Activated CD4-positive, alpha-beta T cell treated with anti-CD3 and anti-CD28 coated beads for 36 hours (primary cell): ENCODE measurements at places on chromosomes 13 and 19. TPM values are rescaled to one million over a fixed set of nuclear protein-coding genes. Genes with fewer than 3 reads are reported as not detected.
A peak's percentile ranks its signal among the peaks of the same experiment; 100 is the strongest.

The B3GNT3 gene
- total RNA-seq = 0.75 TPM

GRCh38 chr13:32284927-32285632 lies 30.1 kb downstream of the ZAR1L start:
- H3K27me3 ChIP-seq = no peaks in the 10 kb centered on the region
- no peaks in the 10 kb centered on the region for H3K36me3 ChIP-seq
- no peak overlapping the region for H3K4me3 ChIP-seq
- no peaks in the 10 kb centered on the region for H3K4me1 ChIP-seq
- no peak for DNase-seq

- DNase-seq = no peak
- H3K27me3 ChIP-seq = no peaks in the 10 kb centered on the region
- peaks cover 52% of the 10 kb centered on the region for H3K4me1 ChIP-seq
- H3K27ac ChIP-seq = peak overlapping the region; percentile 22
- H3K36me3 ChIP-seq = no peaks in the 10 kb centered on the region
- H3K4me3 ChIP-seq = peak overlapping the region; percentile 38
Observed at GRCh38 chr13:32036126-32036695, 4.6 kb downstream of the FRY start.

- no peak overlapping the region for H3K27ac ChIP-seq
- peaks cover 34% of the 10 kb centered on the region for H3K4me1 ChIP-seq
Observed at GRCh38 chr13:52459668-52460067, 4.4 kb downstream of the CKAP2 start.

DNA sequence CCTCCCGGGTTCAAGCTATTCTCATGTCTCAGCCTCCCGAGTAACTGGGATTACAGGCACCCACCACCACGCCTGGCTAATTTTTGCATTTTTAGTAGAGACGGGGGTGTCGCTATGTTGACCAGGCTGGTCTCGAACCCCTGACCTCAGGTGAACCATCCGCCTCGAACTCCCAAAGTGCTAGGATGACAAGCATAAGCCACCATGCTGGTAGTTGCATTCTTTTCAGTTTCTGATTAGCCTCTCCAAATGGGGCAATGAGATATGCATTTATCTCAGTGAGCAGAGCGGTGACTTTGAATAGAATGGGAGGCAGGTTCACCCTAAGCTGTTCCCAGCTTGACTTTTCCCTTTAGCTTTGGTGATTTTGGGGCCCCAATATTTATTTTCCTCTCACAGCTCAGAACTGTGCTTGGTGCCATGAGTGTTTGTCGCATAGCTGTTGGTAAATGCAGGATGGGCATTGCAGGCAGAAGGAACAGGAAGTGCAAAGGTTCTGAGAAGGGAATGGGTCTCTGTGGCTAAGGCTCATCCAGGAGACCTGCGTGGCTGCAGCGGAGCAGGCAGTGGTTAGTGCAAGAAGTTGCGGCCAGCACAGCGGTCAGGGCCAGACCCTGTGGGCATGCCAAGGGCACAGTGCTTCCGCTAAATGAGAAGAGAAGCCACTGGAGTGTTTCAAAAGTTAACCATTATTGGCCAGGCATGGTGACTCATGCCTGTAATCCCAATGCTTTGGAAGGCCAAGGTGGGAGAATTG lies 20.7 kb downstream of the LYPD3 start:
- H3K4me1 ChIP-seq = peaks cover 19% of the 10 kb centered on the region
- no peak for DNase-seq
- no peak overlapping the region for H3K4me3 ChIP-seq

- no peaks in the 10 kb centered on the region for H3K36me3 ChIP-seq
- H3K27me3 ChIP-seq = peaks cover 48% of the 10 kb centered on the region
- peaks cover 9% of the 10 kb centered on the region for H3K4me1 ChIP-seq
- H3K4me3 ChIP-seq = no peak overlapping the region
- no peak for DNase-seq
Observed at GRCh38 chr19:18605196-18605545, 1.4 kb downstream of the CRLF1 start.

DNA sequence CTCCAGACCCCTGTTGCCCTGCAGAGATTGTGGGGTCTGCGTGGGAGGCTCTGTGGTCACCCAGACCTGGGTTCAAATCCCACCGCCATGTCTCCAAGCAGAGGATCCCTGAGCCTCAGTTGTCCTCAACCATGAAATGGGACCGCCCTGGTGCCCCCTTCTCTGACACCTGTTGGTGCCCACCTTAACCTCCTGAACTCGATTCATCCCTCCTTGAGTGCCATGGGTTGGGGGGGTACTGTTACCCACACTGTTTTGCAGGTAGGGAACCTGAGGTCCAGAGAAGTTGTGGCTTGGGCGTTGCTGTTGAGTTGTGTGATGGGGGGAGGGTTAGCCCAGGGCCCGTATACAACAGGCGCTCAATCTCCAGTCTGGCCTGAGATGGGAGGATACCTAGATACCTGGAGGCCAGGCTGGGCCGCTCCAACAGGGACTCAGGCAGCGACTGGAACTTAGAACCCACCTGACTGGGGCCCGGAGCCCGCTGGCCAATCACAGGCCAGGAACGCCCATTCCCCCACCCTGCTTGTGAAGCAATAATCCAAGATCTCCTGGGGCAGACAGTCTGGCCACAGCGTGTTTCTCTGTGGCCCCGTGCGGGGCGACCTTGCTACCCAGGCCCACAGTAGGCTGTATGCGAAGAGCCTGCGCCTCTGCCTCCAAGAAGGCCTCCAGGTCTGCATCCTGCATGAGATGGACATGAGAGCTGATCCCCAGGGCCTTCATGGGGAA lies 2.8 kb downstream of the ARID3A start:
- H3K4me1 ChIP-seq = peaks cover 15% of the 10 kb centered on the region
- no peaks in the 10 kb centered on the region for H3K27me3 ChIP-seq
- peaks cover 3% of the 10 kb centered on the region for H3K36me3 ChIP-seq
- H3K4me3 ChIP-seq = no peak overlapping the region
- H3K27ac ChIP-seq = no peak overlapping the region
- DNase-seq = no peak
